ENCODE measurements at places on chromosomes 13 and 19. TPM values are rescaled to one million over a fixed set of nuclear protein-coding genes. Genes with fewer than 3 reads are reported as not detected.

Gene DPF1
- 2.1 TPM for total RNA-seq

Gene ATXN8OS
- not detected for total RNA-seq

Gene IZUMO4
- 3.6 TPM for total RNA-seq

DNA sequence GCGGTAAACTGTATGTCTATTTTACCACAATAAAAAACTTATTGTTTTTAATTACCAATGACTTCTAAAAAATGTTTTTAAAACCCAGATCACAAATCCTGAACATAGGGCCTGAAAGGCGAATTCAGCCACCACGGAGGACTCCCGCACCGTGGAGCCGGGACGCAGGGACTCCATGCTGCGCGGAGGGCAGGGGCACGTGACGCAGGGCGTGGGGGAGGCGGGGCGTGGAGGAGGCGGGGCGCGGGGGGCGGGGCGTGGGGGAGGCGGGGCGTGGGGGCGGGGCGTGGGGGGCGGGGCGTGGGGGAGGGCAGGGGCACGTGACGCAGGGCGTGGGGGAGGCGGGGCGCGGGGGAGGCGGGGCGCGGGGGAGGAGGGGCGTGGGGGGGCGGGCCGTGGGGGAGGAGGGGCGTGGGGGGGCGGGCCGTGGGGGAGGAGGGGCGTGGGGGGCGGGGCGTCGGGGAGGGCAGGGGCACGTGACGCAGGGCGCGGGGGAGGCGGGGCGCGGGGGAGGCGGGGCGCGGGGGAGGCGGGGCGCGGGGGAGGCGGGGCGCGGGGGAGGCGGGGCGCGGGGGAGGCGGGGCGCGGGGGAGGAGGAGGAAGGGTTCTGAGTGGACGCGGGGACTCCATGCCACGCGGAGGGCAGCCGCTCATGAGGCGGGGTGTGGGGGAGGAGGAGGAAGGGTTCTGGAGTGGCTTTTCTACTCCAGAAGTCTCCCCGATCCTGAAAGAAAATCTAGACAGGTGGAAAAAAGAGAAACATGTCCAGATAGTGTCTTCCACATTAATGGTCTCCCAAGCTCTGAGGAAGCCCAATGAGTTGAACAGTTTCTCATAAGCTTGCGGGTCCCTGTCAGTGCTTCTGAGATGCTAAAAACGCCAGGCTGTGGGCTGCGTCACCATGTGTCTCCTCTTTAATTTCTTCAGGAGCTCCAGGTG is 4.4 kb upstream of the PROZ start:
- DNase-seq = peak; percentile 89
- no peak overlapping the region for H3K27ac ChIP-seq
- no peaks in the 10 kb centered on the region for H3K4me1 ChIP-seq
- H3K36me3 ChIP-seq = no peaks in the 10 kb centered on the region

DNA sequence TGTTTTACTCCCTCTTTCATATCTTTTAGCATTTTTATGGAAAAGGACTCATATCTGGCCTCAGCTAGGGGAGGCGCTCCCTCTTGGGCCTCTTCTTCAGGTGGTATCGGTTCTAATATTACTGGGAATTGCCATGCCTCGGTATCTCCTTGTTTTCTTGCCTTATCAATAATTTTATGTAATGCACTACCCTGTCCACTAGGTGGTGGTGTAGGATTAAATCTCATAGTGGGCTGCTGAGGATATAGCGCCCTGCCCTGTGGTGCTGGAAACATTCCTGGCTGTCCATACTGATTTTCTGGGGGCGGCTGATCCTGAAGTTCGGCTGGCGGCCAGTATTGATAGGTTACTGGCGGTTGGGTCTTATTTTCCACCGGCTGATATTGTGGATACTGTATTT is 35.8 kb downstream of the ZNF420 start:
- no peaks in the 10 kb centered on the region for H3K4me1 ChIP-seq
- H3K27ac ChIP-seq = no peak overlapping the region
- no peak overlapping the region for H3K4me3 ChIP-seq
- no peaks in the 10 kb centered on the region for H3K27me3 ChIP-seq
- no peak for DNase-seq
- peaks cover 29% of the 10 kb centered on the region for H3K36me3 ChIP-seq

DNA sequence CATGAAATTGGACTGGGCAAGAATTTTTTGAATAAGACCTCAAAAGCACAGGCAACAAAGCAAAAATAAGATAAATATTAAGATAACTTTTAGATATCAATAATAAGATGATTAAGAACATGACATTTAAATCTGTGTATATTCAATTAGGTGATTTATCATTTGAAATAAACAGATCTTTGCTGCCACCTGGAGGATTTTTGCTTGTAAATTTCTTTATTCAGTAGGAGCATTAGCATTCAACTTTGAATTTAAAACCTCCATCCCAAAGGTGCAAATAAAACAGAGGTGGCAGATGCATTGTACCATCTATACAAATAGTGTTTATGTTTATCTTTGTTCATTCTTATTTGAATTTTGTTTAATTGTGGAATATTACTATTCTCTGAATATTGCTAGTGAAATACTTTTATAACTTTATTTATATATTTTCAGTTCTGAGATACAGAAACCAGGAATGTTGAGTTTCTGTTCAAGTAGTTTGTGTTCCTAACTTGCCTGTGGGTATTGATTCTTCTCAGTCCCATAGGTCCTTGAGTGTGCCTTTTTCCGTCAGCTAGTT is 20.9 kb downstream of the COG6 start:
- H3K27ac ChIP-seq = no peak overlapping the region
- no peak overlapping the region for H3K4me3 ChIP-seq
- H3K36me3 ChIP-seq = peaks cover 5% of the 10 kb centered on the region
- H3K27me3 ChIP-seq = no peaks in the 10 kb centered on the region

- H3K36me3 ChIP-seq = peaks cover 4% of the 10 kb centered on the region
- peak overlapping the region; percentile 100 for H3K27ac ChIP-seq
- H3K4me3 ChIP-seq = no peak overlapping the region
- DNase-seq = peak; percentile 96
These were observed 16.6 kb upstream of the EPHX3 start for GRCh38 chr19:15248648-15249527.

DNA sequence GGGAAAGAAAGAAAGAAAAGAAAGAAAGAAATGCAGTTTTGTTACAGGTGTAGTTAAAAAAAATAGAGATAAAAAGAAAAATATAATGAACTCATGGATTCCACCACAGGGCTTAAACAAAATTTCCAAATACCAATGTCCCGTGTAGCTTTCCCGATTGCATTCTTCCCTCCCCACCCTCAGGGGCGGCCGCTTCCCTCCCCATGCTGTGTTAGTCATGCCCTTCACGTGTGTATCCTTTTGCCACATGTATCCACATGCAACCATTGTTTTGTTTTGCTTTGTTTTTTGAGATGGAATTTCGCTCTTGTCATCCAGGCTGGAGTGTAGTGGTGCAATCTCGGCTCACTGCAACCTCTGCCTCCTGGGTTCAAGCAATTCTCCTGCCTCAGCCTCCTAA is 3.6 kb upstream of the KMT5C start:
- H3K27ac ChIP-seq = no peak overlapping the region
- H3K36me3 ChIP-seq = no peaks in the 10 kb centered on the region
- no peak for DNase-seq
- H3K27me3 ChIP-seq = no peaks in the 10 kb centered on the region
- H3K4me1 ChIP-seq = no peaks in the 10 kb centered on the region

DNA sequence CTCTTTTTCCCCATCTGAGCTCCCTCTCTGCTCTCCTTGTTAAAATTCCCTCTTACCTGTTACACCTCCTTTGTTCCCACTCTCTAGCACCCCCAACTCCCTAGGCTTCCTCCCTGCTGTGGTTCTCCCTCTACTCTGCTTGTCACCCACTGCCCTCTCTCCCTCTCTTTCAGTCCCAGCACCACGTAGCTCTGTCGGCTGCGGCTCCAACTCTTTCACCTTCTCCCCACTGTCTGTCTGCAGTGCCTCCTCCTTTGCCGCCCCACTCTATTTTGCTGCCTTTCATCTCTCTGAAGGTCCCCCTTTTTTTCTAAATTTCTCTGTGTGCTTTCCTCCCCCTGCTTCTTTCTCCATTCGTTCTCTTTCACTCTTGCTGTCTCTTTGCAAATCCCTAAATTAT is 1.1 kb downstream of the ZNF836 start:
- no peak overlapping the region for H3K27ac ChIP-seq
- H3K4me3 ChIP-seq = peak overlapping the region; percentile 99
- no peaks in the 10 kb centered on the region for H3K27me3 ChIP-seq

DNA sequence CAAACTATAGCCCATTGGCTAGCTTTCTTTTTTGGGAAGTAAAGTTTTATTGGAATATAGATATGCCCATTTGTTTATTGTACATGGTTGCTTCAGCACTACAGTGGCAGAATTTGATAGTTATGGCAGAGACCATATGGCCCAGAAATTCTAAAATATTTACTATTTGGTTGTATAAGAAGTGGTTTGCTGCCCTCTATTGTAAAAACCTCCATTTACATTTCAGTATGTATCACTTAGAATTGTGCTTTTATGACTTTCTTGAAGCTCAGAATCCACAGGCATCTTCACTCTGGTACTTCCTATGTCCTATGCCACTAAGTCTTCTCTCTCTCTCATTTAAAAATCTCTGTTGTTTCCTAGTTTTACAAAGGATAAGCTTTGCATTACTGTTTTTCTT is 37.7 kb downstream of the DLEU7 start:
- H3K36me3 ChIP-seq = no peaks in the 10 kb centered on the region
- no peak for DNase-seq
- no peaks in the 10 kb centered on the region for H3K4me1 ChIP-seq

DNA sequence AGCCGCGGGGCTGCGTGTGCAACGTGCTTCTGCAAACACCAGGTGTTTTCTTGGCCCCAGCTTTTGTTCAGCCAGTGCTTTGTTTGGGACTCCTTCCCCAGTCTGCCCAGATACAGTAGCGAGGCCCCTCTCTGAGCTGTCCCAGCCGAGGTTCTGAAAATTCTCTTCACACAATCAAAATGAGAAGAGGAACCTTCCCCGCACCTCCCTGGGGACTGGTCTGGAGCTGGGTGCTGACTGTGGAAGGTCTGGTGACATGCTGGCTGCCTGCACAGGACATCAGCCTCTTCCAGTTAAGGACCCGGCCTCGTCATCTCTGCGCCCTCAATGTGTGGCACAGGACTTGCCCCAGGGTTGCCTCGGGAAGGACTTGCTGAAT is 4.2 kb downstream of the ATP4A start:
- H3K4me3 ChIP-seq = no peak overlapping the region
- no peaks in the 10 kb centered on the region for H3K4me1 ChIP-seq
- no peaks in the 10 kb centered on the region for H3K36me3 ChIP-seq

DNA sequence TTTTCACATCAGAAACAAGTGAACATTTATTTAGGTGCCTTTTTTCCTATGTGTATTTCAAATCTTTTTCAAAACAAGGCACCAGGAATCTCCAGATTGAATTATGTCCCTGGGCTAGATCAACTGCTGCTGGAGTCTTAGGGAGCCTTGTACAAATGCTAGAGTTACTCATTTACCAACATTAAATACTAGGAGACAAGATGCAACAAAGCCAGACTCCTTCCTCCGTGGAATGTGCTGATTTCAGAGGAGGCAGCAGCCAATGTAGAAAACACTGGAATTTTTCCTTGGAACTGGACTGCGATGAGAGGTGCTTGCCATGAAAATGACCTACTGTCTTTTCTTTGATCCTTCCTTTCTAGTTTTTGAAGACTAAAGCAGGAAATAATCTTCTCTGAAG is 1514.7 kb upstream of the MIR17HG start:
- no peak overlapping the region for H3K4me3 ChIP-seq
- H3K36me3 ChIP-seq = no peaks in the 10 kb centered on the region
- no peak for DNase-seq
- no peak overlapping the region for H3K27ac ChIP-seq
- no peaks in the 10 kb centered on the region for H3K4me1 ChIP-seq

DNA sequence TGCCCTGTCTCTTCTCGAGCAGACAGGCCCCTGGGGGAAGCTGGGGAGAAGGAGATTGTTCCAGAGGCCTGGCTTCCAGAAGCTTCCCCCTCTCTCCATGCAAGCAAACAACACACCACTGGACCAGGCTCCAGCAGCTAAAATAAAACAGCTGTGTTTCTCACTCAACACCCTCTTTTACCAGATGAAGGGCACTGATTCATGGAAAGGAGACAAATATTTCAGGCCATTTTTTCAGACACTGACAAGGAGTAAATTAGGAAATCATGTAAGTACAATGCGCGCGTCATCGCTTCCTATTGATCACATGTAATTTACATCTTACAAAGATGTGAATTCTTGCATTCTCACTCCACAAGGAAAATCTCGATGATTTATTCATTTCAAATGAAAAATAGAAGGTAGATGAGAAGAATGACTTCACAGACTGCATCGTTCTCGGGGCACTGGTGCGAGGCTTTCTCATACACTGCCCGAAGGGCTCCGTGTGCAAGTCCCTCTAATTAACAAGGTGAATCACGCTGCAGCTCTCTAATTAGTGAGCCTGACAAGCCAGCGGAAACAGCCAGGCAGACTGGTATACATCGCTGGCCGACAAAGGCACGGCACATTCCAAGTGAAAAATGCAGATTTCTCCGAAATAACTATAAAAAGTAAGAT is 153.6 kb downstream of the KCTD15 start:
- no peaks in the 10 kb centered on the region for H3K4me1 ChIP-seq
- no peak overlapping the region for H3K27ac ChIP-seq
- no peak overlapping the region for H3K4me3 ChIP-seq
- no peaks in the 10 kb centered on the region for H3K27me3 ChIP-seq

Data from aorta (tissue), 5 donors.